OCI-M1 (cell line): ENCODE measurements at places on chromosomes 3 and 15.

DNA sequence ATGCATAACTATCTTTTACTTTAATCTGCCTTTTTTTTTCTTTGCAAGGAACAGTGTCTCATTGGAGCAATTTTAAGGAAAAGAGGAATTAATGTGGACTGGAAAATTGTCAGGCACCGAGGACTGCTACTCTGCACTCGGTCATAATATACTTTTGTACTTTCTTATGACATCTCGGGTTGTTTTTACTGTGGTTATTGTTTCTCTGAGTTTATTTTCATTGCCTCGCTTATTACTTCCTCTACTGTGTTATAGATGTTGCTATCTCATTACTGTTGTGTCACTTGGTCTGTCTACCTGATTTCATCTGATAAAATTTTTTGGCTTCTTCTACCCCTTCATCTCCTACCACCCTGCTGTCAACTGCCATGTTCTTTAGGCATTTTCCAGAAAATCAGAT is 213.5 kb upstream of the POU1F1 start:
- DNase-seq: no peak

DNA sequence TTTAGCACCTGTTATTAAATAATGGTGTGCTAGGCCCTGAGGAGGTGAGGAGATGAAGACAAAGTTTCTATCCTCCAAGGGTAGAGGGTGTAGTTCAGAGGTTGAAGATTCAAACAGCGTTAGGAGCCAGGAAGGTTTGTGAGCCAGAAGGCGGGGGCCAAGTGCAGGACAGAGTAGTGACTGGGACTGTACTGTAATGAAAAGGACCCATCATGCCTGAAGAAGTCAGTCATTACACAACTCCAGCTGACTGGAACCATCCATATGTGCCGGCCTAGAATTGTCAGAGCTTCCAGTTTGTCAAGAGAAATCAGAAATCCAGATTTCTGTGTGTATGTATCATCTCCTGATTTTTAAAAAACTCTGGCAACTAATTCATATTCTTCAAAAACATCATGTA is 54.8 kb downstream of the FILIP1L start:
- DNase-seq: no peak

GRCh38 chr15:83053151-83053550 is 13.9 kb downstream of the BTBD1 start:
- no peak for DNase-seq

DNA sequence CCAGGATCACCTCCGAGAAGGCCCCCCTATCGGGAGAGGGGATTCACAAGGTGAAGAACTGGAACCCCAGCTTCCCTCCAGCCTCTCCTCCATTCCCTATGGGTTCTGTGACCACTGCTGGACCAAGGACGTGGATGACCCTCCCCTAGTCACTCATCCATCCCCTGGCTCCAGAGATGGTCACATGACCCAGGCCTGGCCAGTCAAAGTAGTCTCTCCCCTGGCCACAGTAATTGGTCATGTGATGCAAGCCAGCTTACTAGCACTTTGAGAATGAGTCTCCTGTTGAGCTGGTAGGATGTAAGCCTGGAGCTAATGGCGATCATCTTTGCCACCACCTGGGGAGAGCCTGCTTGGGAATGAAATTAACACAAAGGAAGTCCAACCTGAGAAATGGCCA is 3.9 kb downstream of the CAMK1 start:
- DNase-seq: peak; percentile 20

GRCh38 chr3:32078085-32078634 is 28.3 kb upstream of the GPD1L start:
- no peak for DNase-seq

- peak; percentile 44 for DNase-seq
These were observed 55.0 kb downstream of the GOLIM4 start for GRCh38 chr3:168040607-168041208.

DNA sequence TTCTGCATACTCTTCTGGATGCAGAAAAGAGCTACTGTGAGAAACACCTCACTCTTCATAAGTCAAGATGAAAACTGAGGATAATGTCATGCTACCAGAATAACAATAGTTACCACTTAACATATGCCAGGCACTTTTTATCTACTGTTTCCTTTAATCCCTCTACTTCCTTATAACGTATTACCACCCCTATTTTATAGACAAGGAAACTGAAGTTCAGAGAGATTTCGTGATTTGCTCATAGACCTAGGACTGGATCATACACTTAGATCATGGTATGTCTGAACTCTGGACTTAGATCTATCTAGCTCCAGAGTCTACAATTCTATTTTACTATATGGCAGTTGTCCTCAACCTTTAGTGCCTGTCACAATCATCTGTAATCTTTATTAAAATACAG is 155.7 kb upstream of the TSPAN3 start:
- DNase-seq: peak; percentile 10

GRCh38 chr3:45417930-45418847 is 29.8 kb downstream of the LARS2 start:
- no peak for DNase-seq

DNA sequence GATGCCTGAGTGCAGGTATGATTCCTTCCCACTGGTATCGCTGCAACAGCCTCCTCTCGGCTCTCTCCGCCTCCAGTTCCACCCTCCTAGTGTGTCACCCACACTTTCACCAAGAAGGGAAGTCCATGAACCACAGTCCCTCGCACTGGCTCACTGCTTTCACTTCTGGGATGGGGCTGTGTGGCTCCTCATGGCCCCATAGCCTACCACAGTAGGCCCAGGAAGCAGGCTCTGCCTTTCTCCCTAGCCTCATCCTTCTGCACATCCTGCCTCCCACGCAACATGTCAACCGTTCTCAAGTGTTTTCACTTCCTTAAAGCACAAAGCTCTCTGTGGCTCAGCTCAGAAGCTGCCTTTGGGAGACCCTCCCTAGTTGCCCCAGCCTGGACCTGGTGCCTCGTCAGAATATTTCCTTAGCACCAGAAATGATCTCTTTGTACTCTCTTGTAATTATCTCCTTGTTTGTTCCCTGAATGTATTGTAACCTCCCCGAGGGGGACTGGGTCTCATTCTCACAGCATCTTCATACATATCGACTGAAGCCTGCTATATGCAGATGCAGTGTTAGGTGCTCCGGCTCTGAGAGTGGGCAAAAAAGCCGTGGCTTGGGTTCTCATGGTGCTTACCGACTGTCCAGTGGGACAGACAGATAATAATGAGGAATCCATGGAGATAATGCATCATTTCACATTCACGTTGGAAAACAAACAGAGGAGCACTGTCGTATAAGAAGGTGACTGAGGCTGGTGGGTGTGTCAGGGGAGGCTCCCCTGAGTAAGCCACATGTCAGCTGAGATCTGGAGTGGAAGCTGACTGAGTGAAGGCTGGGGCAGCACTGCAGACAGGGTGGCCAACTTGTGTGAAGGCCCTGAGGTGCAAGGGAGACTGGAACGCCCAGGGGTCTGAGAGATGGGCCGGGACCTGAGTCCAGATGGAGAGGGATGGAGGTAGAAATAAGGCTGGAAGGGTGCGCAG is 107.1 kb downstream of the DGKG start:
- peak; percentile 41 for DNase-seq

- no peak for DNase-seq
These were observed 48.9 kb upstream of the GMNC start for GRCh38 chr3:190911382-190911781.

DNA sequence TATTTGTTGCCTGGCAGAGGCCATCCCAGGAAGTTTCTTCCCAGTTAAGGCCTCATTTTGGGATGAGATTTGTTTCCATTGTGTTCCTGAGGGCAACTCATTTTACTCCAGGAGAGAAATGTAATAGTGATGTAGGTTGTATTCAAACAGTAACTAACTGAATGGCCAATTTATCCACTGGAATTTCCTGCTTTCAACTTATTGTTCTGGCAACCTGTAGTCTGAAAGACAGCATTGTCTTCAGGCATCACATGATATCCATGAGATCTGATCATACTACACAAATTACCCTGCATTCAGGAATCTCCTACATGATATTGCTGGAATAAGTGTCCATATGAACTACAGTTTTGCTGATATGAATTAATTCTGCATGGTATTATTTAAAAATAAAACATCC is 79.5 kb upstream of the FGF7 start:
- no peak for DNase-seq

DNA sequence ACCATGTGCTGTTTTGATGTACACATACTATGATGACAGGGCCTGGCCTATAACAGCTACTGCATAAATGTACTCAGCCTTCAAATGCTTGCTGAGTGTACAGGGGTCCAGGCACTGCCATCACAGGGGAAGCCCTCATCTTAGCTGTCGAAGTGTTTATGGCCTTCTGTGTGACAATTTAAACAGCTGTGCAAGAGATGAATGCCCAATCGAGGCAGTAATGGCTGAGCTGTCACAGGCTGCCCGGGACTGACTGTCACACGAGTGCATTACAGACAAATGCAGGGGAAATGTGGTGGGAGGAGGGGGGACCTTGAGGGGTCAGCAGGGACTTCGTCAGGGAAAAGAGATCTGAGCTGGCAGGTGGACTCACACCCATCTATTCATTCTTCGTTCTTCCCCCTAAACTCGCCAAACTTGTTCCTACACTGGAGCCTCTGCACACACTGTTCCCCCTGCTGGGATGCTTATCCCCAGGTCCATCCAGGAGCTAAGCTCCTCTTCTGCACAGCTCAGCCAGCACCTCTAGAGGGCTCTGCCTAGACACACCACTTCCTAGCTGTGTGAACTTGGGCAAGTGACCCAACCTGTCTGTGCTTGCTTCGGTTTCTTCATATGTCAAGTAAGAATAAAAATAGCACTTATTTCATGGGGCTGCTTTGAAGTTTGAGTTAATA is 156.2 kb upstream of the IQSEC1 start:
- peak; percentile 22 for DNase-seq

- no peak for DNase-seq
These were observed 1.7 kb downstream of the SYNM start for GRCh38 chr15:99106417-99107220.

DNA sequence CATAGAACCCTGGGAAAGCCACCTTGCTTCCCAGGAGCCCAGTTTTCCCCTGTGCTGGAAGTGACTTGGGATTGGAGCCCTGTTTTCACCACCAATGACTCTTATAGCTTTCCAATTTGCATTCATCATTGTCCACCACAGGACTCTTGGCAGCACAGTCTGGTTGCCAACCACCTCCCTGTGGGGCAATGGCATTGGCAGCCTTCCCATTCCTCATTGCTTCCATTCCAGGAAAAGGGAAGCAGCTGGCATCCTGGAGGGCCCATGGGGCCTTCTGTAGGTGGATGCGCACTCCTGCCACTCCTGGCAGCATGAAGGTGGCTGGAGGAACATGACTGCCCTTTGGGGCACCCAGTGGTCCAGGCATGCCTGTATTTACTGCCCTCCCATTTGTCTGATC is 57.7 kb downstream of the FEM1B start:
- no peak for DNase-seq

- peak; percentile 26 for DNase-seq
These were observed 965 bp downstream of the FLNB start for GRCh38 chr3:58009026-58009748.

- DNase-seq: no peak
These were observed 380.1 kb upstream of the GBE1 start for GRCh38 chr3:82141592-82141991.

DNA sequence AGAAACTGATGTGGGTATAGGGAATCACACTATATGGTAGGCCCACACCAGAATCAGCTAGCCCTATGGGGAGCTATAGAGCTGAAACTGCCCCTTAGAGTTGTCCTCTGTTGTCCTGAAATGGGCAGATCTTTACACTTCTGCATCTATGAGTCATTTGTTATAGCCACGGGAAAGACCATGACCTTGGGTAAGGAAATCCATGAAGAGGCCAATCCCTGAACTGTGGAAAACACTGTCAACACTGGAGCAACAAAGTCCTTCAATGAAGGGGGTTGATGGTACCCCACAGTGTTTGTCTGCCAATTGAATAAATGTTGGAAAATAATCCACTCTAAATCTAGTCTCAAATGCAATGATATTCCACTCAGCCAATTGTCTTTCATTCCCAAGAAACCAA is 5.2 kb upstream of the CD200R1 start:
- DNase-seq: no peak

DNA sequence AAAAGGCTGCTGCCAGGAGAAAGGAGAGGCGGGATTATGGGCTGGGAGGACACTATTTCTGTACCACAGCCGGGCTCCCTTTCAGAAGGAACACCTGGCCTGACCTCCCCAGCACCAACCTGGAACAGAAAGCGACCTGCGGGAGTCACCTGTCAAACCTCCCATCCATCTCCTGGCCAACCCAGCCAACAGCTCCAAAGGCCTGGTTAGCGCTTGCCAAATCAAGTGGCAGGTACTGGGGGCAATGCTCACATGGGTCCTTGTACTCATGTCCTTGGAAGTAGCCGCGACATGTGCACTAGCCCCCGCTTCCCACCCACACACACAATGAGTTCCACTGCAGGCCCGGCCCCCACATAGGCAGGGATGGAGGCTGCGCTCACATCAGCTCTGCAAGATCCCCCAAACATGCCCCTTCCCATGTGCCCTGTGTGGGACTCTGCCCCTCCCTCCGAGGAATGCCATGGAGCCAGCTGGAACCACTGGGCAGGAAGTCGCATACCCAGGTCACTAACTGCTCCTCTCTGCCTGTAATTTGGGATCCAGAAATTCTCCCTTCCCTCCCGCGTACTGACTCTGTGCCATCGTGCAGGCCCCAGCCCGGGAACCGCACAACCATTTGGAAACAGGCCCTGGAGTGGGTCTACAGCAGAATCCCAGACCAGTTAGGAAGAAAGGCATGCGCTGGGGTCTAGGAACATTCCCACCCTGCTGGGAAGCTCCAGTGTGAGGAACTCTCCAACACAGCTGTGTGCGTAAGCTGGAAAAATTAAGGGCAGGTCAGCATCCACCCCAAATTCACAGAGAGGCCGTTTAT is 98.9 kb downstream of the LRIG1 start:
- no peak for DNase-seq

- no peak for DNase-seq
These were observed 673 bp upstream of the HCLS1 start for GRCh38 chr3:121661376-121661775.

- no peak for DNase-seq
These were observed 26.4 kb upstream of the LRIG1 start for GRCh38 chr3:66527246-66527645.

DNA sequence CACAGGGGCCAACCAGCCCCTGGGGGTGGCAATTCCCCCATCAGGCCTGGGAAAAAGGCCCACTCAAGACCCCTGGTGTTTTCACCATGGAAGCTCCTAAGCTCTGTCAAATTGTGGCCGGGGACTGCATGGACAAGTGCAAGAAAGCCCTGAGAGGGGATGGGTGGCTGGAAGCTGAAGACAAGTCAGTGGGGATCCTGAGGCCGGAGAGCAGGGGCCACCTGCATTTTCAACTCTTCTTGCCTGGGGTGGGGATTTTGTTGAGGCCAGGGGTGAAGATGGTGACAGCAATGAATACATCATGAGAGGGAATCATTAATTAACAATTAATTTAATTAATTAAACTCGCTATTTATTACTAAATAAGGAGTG is 33.9 kb downstream of the FEM1B start:
- DNase-seq: no peak

- DNase-seq: no peak
These were observed 876.2 kb downstream of the TBL1XR1 start for GRCh38 chr3:176321099-176321498.

DNA sequence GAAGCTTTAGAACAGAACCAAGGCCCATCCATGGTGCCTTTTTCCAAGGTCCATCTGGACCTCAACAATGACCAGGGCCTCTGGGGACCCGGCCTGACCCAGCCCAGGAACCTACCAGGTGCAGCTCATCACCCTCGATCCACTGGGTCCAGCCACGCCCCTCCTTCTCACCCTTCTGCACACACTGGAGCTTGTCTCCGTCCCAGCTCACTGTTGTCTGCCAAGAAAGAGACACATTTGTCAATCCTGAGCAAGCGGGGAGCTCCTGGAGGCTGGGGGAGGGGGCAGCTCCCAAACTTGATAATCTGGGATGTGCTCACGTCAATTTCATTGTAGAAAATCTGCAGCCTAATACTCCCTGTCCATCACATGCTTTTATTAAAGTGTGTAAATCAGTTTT is 21.2 kb downstream of the RBP1 start:
- no peak for DNase-seq
